ENCODE measurements at places on chromosomes 12 and 14.

DNA sequence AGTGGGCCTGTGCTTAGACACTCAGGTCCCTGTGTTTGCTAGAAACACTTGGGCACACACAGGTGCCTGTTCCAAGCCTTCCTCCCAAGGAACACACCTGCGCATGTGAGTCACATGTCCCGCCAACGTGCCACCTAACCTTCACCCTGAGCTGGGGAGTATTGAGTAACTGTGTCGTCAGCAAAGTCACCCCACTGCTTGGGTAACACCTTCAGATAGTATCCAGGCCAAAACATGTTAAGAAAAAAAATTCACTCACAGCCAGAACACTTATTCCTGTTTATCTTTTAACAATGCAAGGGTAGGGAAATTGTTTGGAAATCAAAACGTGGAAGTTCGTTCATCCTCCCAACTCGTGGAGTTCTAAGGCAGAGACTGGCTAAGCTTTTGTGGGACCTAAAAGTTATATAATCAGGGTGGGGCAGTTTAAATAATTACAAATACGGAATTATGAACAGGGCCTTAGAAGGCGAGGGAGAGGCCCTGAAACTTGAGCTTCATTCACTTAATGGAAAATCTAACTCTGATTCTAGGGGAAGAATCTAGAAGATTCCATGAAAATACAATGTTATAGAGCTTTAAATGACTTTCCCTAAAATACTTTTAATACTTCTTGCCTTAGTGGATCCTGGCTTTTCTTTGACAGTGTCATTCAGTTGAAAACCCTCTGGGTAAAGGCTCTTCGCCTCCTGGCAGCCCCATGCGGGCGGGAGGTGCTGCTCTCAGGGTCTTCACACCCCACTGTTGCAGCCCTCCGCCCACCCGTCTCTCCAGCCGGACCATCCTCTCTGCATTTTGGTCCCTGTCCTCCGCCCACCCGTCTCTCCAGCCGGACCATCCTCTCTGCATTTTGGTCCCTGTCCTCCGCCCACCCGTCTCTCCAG lies 30.3 kb upstream of the ADIPOR2 start:
- no peak for DNase-seq

DNA sequence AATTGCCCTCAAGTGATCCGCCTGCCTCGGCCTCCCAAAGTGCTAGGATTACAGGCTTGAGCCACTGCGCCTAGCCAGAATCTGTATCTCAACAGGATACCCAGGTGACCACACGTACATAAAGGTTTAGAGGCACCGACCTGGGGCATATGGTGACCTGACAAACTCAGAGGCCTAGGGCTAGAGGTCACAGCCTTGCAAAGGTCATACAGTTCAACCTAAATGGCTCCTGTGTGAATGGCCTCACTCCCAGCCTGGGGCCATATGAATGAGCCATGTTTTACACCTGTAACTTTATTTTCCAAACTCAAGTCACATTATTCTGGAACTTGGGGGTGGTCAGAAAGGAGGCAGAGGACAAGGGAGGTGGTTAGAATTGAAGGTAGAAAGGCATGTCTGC lies 10.0 kb downstream of the STXBP6 start:
- DNase-seq: no peak

DNA sequence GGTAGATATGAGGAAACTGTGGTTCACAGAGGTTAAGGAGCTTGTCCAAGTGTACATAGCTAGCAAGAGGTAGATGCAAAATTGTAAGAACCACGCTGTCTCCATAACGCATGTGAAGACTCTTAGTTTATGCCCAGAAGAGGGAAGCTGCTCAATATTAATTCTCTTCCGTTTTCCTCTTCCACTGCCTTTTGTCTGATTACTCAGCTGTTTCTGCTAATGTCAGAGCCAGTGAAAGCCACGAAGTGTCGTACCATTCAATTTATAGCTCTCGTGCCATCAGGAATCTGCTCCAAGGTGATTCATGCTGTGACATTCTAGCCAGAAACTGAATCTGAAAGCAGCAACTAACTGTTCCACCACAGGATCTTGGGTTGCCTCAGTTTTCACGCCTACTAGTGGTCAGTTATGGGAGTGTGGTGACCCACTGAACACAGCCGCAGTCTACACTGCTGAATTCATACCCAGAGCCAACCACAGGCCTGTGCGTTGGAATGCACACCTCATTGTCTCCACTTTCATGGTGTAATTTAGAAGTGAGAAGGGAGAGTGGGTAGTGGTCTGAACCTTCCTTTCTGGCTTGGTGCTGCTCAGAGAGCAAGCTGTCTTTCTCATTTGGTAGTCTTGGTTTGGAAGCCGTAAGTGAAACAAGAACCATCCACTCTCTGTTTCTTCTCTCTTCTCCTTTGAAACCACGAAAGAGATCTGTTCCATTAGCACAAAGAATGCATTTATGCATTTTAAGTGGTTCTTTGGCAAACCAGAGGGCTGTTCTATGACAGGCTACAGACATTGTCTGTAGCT lies 74.2 kb upstream of the NAP1L1 start:
- peak; percentile 68 for DNase-seq

- DNase-seq: no peak
Observed at GRCh38 chr12:27548301-27549199, 24.5 kb downstream of the PPFIBP1 start.

DNA sequence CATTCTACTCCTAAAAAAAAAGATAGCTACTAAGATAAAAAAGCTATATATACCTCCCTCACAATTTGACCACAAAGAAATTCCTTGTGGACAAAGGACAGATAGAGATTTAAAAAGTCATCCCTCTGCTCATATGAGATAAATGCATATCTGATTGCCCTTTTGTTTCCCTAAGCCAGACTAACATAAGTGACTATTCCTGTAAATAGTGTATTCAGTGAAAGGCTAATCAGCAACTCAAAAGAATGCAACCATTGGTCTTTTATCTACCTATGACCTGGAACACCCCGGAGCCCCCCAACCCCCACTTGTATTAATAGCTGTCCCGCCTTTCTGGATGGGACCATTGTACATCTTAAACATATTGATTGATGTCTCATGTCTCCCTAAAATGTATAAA lies 6.3 kb upstream of the TMPO start:
- no peak for DNase-seq

DNA sequence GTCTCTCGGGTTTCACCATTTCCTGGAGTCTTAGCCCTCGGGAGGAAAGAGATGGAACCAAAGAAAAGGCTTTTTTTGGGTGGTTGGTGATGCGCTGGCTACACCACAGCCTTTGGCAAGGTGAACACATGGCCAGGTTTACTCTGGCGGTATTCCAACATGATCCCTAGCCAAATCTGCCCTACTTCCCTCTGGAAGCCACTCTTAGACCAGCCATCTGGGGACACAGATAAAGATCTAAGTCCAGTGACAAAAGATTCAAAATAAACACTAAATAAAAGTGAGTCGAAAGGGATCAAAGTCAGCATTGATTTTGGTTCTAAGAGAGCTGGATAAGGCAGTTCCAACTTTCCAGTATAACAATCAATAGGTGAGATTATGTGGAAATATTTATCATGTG lies 694.5 kb downstream of the VRK1 start:
- DNase-seq: no peak

DNA sequence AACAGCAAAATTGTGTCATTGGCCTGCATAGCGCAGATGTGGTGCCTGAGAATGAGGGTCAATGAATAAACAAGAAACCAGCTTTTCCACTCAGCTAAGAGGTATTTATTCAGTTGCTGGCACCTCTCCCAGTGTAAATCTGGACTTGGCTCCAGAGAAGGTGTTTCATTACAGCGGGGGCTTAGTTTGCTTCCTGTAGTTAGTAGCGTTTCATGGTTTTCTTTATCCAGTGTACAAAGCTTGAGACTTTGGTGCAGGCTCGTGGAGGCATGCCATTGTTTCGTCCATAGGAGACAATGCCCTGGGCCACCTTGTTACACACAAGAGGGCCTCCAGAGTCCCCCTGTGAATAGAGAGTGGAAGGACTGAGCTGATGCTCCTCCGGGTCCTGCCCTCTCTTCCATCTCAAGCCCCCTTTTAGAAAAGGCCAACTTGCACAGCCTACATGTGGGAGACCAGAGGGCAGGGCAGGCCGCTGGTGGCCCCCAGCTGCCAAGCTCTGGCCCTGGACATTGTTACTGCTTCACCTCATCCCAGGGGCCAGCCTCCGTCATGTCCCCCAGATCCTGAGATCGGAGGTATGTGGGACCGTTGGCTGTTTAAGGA lies 3.0 kb downstream of the GZMB start:
- DNase-seq: no peak

DNA sequence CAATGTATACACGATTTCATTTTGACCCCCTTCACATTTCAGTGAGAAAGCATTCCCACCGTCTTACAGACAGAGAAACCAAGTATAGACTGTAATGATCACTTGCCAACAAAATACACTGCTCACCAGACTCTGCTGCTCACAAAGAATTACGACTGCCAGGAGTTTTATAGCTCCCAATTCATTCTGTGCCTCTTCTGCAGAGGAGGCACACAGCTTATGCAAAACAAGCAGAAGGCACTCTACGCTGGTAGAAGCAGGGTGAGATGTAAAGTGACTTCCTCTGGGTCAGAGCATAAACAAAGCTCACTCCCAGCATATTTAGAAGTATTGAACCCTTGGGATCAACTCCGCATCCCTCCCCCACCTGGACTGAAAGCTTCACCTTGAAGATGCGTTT lies 14.6 kb downstream of the SPTB start:
- no peak for DNase-seq

- DNase-seq: peak; percentile 62
Observed at GRCh38 chr12:50070314-50071060, 13.1 kb downstream of the ASIC1 start.

- DNase-seq: no peak
Observed at GRCh38 chr12:95789126-95790032, 1.2 kb downstream of the NTN4 start.

GRCh38 chr12:27426743-27427487 lies 19.6 kb upstream of the SMCO2 start:
- DNase-seq: no peak

DNA sequence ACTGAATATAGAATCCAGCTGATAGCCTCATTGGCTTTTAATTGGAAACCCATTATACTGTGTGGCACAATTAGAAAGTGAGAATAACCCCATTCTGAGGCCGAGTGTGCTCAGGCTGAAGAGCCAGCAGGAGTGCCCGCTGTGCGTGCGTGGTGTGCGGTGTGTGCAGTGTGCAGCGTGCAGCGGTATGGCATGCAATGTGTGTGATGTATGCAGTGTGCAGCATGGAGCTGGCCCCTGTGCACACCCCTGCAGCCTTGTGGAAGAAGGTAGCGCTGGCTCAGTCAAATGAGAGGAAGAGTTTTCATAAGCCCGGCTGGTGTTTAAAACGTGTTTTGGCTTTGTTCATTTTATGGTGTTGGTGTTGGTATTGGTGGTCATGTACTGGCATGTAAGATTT lies 22.9 kb downstream of the CKB start:
- no peak for DNase-seq

GRCh38 chr12:113055594-113056380 lies 743 bp upstream of the DTX1 start:
- no peak for DNase-seq

DNA sequence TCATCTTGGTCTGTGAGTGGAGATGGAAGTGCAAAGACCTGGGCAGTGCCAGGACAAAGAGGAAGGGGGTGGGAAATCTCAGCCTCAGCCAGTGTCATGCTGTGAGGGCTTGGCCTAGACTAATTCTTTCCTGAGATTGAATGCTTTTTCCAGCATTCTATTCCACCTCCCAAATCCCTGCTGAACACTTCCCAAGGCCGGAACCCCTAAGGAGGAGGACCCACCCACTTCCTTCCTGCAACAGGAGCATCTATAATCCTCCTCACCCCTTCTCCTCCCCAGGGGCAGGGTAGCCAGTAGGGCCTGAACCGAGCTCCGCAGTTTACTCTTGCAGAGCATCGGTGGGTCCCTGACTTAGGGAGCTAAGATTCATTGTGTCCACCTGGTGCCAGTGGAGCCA lies 3.2 kb downstream of the PLEKHD1 start:
- DNase-seq: no peak

DNA sequence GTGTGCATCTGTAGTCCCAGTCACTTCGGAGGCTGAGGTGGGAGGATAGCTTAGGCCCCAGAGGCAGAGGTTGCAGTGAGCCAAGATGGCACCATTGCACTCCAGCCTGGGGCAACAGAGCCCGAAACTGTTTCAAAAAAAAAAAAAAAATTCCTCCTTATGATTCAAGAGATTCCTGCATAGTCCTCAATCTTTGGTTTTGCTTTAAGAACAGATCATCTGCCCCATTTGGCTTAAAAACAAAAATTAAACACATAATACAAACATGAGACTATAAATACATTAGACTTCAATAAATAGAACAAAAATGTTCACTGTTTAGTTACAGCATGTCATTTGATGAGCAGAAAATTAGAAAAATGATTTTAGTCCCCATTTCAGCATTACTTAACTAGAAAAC lies 131.2 kb downstream of the PAWR start:
- DNase-seq: no peak

GRCh38 chr12:53299101-53299453 lies 418 bp upstream of the MYG1 start:
- DNase-seq: peak; percentile 28

GRCh38 chr12:52228366-52228765 lies 4.7 kb upstream of the KRT7 start:
- DNase-seq: no peak

DNA sequence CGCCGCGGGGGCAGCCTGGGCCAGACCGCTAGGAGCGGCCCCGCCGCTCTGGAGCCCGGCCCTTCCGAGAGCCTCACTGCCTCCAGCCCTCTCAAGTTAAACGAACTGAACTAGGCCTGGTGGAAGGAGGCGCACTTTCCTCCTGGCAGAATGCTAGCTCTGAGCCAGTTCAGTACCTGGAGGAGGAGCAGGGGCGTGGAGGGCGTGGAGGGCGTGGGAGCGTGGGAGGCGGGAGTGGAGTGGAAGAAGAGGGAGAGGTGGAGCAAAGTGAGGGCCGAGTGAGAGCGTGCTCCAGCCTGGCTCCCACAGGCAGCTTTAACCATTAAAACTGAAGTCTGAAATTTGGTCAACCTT lies 5.3 kb downstream of the LTB4R start:
- DNase-seq: no peak

- no peak for DNase-seq
Observed at GRCh38 chr12:33560653-33561208, 121.1 kb upstream of the SYT10 start.

- peak; percentile 81 for DNase-seq
Observed at GRCh38 chr12:1583421-1584078, 10.8 kb downstream of the FBXL14 start.

GRCh38 chr14:77219591-77219990 lies 38.0 kb downstream of the TMEM63C start:
- no peak for DNase-seq

DNA sequence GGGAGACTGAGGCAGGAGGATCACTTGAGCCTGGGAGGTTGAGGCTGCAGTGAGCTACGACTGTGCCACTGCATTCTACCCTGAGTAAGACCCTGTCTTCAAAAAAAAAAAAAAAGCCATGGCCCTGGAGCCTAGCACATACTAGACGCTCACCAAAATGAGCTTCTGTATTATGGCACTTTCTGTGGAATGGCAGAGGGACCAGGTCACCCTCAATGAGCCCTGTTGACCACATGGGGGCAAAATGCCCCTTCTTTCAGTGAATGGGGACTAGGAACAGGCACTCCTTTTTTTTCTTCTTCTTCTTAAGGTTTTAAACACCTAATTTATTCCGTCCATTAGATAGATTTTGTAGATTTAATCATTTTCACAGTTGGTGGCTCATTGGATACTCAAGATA lies 50.5 kb downstream of the FAM222A start:
- no peak for DNase-seq
